ENCODE measurements at places on chromosomes 2 and 18.

DNA sequence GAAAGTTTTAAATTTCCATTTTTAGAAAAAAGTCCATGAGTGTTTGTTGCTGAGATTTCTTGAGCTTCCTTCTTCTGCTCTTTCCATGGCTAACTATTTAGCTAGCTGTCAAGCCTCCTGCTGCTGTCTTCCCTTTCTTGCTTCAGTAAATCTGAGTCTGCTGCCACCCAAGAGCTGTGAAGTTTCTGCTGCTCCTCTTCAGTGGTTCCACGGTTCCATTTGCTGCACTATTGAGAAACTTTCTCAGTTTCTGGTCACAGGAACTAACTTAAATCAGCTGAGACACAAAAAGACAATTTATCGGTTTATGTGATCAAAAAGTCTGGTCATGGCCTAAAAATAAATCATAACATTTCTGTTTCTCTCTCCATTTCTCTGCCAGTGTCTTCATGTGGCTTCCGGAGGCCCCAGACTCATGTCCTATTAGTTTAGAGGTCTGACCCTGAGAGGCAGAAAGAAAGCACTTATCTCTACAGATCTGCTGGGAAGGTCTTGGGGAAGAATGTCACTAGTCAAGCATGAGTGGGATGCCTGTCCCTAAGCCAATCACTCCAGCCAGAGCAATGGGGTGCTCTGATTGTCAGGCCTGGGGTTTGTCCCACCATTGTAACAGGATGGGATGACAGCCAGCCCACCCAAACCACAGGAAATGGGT is 73.0 kb upstream of the ARL4C start:
- DNase-seq: no peak

- no peak for DNase-seq
Measured at GRCh38 chr2:50556934-50557575, 474.9 kb downstream of the NRXN1 start.

GRCh38 chr2:72992734-72993102 is 75.4 kb downstream of the EMX1 start:
- no peak for DNase-seq

- peak; percentile 25 for DNase-seq
Measured at GRCh38 chr2:16635791-16636699, 29.6 kb downstream of the CYRIA start.

- no peak for DNase-seq
Measured at GRCh38 chr2:210376694-210377093, 61.7 kb upstream of the MYL1 start.

- no peak for DNase-seq
Measured at GRCh38 chr18:13375302-13376255, 157.0 kb downstream of the LDLRAD4 start.

- DNase-seq: no peak
Measured at GRCh38 chr2:231622963-231623362, 30.3 kb downstream of the TEX44 start.

- DNase-seq: no peak
Measured at GRCh38 chr18:3323900-3324299, 62.0 kb downstream of the MYL12B start.

- DNase-seq: no peak
Measured at GRCh38 chr18:11676867-11677266, 12.2 kb upstream of the GNAL start.

GRCh38 chr2:224971214-224971613 is 71.1 kb downstream of the DOCK10 start:
- no peak for DNase-seq

DNA sequence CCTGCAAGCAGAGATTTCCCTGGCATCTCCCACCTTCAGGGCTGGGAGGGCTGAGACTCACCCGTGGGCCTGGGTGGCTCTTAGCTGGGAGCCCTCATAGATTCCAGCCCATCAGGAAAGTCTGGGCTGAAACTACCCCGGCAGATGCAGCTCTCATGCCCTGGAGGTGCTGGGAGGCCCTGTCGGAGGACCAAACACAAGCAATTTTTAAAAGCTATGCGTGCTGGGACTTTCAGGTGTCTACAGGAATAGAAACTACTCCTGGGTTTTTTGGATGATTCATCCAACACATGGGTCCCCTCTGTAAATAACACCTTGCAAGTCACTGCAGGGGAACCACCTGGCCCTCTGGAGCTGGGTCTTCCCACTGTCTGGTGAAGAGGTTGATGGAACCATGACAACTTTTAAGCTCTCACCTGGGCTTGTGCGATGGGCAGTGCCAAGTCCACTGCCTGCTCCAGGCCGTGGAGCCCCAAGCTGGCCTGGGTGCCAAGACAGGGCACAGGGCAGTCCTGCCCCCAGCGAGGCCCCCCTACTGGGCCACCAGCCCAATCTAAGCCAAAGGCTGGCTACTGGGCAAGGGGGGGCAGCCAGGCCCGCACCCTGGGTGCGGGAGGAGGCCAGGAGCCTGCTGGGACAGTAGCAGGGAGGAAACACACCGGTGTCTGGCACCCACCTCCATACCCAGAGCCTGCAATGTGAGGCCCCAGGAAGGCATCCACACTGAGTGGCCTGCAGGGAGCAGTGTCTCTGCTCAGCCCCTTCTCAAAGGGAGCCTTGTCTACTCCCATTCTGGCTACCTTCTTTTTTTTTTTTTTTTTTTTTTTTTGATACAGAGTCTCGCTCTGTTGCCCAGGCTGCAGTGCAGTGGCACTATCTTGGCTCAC is 1.1 kb upstream of the GPR55 start:
- no peak for DNase-seq

GRCh38 chr2:190501702-190502407 is 32.7 kb downstream of the NEMP2 start:
- no peak for DNase-seq

- no peak for DNase-seq
Measured at GRCh38 chr2:189858291-189858690, 74.0 kb downstream of the PMS1 start.
